ENCODE measurements at places on chromosomes 6 and 20.

DNA sequence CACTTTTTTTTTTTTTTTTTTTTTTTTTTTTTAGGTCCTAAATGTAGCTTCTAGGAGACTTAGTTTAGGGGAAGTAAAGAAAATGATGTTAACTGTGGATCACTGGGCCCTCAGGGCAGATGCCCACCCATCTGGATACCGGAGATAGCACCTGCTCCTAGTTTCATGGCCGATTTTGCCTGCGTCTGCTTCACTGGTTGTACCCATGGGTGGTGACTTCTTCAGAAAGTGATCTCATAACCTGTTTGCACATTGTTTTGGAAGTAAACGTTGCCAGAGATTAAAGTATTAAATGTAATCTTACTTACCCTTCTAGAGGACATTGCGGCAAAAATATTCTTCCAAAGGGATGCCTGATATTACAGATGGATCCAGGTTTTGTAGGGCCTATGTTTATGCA is 79.8 kb upstream of the SGK1 start:
- no peak for DNase-seq

DNA sequence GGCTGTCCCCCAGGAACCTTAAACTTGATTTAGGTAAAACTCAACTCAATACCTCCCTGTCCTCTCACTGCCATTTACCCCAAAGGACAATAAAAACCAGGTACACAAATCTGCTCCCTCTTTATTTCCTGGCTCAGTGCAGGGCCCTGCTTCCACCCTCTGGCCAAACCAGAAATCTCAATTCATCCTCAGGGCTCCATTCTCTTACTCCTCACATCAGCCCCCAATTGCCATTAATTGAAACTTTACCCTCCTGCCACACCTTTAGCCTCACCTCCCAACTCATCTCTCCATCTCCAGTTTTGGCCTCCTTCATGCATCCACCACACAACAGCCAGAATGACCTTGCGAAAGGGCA is 10.5 kb downstream of the ZBTB2 start:
- DNase-seq, result no peak

DNA sequence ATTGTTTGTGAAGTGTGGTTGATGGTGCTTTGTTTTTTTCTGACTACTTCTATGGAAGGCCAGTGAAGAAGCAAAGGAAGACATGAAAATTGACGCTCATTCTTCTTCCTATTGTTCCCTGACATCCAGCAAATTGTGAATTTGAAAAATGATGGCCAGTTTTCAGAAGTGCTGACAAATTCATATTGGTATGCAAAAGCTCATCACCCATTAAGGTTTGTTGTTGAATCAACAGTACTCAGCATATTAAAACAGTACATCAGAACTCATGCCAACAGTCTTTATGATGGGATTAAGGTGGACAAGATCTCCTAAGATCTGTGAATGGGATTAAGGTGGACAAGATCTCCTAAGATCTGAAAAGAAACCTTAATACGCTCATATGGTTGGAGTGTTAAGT is 1.0 kb upstream of the MTG2 start:
- DNase-seq, result no peak

DNA sequence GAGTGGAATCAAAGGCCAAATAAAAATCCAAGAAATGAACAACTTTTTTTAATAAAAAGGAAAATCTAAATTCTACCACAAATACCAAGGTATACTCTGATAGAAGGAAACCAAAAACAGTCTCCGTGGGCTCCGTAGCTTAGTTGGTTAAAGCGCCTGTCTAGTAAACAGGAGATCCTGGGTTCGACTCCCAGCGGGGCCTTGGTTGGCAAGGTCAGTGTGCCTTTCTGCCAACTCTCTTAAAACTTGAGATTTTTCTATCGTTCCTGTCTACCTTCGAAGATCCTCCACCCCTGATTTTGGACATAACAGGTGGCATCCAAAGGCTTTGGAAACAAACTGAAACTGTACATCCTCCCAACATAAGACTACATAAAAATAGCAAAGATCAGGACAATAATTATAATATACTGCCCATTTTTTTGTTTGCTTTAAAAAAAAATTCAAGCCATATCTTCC is 197.9 kb downstream of the TRIM27 start:
- DNase-seq, result no peak

- peak; percentile 77 for DNase-seq
These were observed 497.8 kb upstream of the ARID1B start for GRCh38 chr6:156279261-156279969.

GRCh38 chr6:79842376-79843040 is 104.8 kb downstream of the ELOVL4 start:
- no peak for DNase-seq

GRCh38 chr6:45587229-45588060 is 209.7 kb upstream of the SUPT3H start:
- DNase-seq, result no peak

DNA sequence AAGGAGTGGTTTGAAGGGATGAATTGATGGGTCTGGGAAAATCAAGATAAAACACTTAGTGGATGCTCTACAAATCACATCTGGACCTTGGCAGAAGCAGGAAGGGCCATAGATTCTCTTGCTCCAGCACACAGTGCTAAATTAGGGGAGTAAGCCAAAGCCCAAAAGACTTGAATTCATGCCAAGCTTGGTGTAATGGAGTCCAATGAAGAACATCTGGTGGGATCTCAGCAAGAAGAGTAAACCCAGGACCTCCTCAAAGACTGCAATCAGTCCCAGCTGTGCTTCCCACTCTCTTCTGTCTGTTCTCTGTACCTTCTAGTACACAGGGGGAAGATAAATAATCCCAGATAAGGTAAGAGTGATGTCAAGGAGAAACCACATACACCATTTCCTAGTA is 683.4 kb downstream of the RNF144B start:
- no peak for DNase-seq

DNA sequence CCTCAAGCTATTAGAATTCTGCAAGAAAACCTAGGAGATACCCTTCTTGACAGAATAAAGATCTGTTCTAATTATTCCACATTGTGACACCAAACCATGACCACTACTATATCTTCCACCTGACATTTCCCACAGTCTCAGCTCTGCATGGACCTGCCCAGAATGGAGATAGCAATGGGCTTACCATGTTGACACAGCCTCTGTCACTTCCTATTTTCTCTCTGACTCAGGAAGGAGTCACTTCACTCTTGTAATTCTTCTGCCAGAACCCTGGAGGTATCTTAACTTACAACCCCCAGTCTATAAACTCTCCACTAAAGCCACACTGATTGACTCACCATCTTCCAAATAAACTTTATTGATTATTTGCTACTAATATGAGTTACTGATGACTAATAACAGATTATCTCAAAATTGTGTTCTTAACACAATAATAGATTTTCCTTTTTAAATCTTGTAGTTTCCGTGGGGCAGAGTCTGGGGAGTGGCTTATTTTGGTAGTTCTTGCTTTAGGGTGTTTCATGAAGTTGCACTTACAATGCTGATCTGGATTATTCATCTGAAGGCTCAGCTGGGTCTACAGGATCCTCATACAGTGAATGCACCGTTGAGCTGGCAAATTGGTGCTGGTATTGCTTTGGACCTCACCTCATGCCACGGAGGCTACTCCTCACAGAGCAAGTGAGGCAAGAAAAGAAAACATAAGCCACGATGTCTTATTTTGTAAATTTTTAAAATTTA is 869.9 kb downstream of the KIF16B start:
- no peak for DNase-seq

- no peak for DNase-seq
These were observed 1289.3 kb upstream of the CITED2 start for GRCh38 chr6:140663772-140664171.

DNA sequence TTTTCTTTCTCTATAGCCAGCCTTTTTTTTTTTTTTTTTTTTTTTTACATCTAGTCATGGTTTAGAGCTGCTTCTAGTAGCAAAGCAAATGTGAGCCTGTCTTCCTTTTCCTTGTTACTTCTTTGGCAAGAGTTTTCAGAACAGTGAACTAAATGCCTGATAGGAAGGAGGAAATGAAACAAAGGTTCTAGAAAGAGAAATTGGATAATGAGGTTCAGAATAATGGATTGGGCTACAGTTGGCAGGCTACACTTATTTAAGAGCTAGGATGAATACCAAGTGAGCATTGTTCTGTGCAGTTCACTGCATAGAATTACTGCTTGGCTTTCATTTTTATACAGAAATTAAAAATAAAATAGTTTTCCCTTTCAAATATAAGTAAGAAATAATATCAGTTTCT is 78.6 kb downstream of the HIVEP1 start:
- DNase-seq, result no peak

- DNase-seq, result no peak
These were observed 8.9 kb downstream of the ABRACL start for GRCh38 chr6:139037490-139037889.

DNA sequence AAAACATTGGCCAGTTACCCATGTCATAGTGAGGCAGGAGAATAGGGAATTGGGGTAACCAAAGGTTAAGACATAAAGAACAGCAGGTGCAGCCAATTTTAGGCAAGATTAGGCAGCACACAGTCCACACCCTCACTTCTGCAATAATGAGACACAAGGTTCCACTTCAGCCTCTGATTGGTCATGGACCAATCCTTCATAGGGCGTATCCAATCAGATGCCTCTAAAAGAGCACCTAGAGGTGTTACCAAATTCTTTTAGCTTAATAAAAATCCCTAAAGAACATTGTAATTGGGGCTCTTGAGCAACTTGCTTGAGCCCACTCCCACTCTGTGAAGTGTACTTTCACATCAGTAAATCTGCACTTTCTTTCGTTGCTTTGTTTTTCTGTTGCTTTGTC is 302.4 kb downstream of the PREX1 start:
- DNase-seq, result no peak

- DNase-seq, result no peak
These were observed 38.6 kb downstream of the ATXN1 start for GRCh38 chr6:16722630-16723029.

DNA sequence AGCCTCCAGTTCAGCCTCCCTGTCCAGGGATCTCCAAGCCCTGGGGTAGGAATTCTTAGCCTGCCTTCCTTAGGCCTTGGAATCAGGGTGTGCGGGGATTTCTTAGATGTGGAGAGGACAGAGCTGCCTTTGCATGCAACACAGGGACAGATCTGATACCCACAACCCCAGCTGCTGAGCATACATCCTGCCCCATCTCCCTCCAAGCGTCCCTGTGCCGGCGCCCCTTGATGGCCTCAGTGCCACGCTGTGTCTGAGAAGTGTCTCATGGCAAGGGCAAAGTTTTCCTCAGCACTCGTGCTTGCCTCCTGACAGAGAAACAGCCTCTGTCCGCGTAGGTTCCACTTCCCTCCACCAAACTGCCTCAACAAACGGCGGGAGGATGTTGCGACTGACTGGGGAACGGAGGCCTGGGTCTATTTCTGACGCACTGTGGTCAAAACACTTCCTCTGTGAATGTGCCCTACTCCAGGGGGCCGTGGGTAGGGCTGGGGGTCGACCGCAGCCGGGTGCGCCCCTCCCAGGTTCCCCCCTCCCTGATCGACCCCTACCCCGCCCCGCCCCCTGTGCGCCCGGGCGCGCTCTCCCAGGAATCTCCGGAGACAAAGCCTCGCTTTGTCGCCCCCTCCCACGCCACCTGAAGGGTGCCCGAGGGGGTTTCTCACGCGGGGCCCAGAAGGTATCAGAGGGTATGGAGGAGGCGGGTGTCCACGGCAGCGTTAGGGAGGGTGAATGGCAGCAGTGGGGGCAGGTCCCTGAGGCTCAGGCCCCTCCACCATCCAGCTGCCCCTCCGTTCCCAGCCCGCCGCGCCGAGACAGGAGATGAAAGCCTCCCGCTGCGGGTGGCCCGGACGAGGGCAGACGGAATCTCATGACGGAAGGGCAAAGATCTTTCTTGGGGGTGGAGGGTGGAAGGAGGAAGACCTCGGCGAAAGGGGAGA is 806 bp downstream of the MICAL1 start:
- DNase-seq, result no peak

DNA sequence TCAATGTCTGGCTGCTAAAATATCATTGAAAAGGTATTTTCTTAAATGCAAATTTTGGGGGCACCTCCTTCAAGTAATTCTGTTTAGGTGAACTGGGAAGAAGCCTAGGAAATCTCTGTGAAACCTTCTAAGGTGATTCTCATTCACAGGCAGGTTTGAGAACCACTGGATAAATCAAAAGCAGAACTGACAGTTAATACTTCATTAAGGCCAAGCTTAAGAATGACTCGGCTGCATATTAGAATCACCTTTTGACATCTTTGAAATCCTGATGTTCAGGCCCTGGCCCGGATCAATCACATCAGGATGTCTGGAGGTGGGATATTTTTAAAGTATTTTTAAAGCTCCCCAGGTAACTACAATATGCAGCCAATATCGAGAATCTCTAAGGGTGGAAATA is 50.6 kb downstream of the FKBP1C start:
- no peak for DNase-seq

- no peak for DNase-seq
These were observed 39.4 kb downstream of the CARMIL1 start for GRCh38 chr6:25318589-25318988.

DNA sequence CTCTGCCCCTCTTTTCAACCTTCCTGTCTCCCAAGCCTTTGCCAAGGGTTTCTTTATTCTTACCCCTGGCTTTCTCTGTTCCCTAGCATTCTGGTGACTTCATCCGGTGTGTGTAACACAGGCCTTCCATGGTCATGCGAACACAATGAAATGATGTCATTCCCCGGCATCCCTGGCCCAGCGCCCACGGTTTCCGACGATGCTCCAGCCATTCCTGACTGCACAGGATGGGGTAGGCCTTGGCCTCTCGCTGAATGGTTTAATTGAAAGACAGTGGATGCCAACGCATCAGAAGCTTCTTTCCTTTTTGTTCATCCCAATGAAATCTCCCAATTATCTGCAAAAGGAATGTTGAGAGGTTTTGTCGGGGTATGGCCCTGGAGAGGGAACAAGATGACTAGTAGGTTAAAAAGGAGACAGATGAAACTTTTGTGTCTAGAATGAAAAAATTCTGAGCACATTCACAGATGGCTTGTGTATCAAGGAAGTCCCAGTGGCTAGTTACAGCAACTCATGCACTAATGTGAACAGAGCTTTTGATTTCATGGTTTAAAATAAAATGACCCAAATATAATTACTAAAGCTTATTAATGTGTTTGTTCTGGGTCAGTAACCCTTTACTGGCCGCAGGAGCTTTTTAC is 655.0 kb downstream of the QKI start:
- no peak for DNase-seq

DNA sequence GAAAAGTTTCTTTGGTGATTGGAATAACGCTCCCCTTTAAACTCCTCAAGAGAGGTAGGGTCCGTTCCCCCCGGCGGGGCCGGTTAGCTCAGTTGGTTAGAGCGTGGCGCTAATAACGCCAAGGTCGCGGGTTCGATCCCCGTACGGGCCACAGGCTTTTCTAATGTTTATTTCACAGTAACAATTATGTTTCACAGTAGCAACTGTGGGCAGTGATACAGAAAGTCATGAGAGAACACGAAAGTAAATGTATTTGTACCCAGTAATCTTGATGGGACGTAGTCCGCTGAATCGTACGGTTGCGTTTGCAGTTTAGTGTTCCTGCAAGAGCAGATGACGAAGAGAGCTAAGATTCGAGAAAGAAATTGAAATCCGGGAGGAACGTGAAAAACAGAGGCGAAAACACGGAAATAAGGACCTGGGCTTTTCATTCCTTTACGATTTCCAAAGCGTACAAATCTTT is 505.5 kb downstream of the PRIM2 start:
- DNase-seq, result no peak

DNA sequence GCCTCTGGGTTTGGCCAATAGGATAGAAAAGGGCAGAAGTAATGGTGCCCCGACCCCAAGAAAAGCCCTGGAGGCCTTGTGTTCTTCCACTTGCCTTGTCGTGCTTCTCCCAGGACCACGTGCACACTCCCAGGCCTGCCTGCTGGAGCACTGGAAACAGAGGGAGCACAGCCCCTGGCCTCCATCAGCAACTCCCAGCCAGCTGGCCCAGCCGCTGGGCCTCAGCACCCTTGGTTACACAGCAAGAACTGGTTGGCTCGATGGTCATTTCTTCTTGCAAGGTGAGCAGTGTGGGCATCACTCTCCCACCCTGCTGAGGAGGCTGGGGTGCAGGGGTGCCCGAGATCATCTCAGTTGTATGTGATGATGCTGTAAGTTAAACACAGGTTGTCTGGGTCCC is 69.2 kb upstream of the CST7 start:
- DNase-seq, result no peak

Data from NCI-H1417 treated with DMSO at 0.1 percent for 48 hours (cell line).